Calu3 (cell line): ENCODE measurements at places on chromosomes 4 and X. TPM values are rescaled to one million over a fixed set of nuclear protein-coding genes. Genes with fewer than 3 reads are reported as not detected.

GRCh38 chr4:6200922-6201362 lies 593 bp upstream of the JAKMIP1 start:
- H3K27me3 ChIP-seq = peaks cover 62% of the 10 kb centered on the region
- H3K4me1 ChIP-seq = no peaks in the 10 kb centered on the region
- H3K27ac ChIP-seq = no peak overlapping the region
- H3K4me3 ChIP-seq = peak overlapping the region; percentile 60
- DNase-seq = no peak

Gene LEF1
- total RNA-seq = 0.42 TPM in 1 of 2 replicates, not detected in the other

Gene KCTD8
- total RNA-seq = not detected in 2 replicates

DNA sequence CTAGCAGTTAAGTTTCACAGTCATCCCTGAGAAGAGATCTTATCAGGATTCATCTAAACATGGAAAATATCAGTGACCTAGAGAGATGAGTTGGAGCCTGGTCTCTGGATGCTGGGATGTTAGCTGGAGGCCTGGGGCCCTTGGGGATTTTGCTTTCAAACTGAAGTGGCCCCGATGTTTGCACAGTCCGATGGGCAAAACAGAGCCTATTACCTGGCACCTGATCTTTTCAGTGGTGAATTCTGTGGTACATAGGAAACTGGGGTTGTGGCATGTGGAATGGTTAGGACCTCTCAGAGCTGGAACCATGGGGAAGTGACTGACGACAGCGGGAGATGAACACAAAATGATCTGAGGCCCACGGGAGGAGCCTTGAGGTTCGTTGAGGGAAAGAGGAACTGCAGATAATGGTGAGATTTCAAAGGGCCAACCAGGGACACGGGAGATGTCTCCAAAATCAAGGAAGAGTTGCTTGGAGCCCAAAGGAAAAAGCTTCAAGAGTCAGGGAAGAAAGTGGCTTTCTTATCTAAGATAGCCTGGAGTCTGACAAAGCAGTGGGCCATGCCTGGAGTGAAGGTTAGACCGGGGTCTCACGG lies 17.8 kb upstream of the TENM3 start:
- H3K4me3 ChIP-seq = no peak overlapping the region
- peaks cover 4% of the 10 kb centered on the region for H3K36me3 ChIP-seq
- no peak for DNase-seq
- no peaks in the 10 kb centered on the region for H3K27me3 ChIP-seq
- H3K4me1 ChIP-seq = peaks cover 9% of the 10 kb centered on the region
- no peak overlapping the region for H3K27ac ChIP-seq

- no peak overlapping the region for H3K4me3 ChIP-seq
- H3K4me1 ChIP-seq = no peaks in the 10 kb centered on the region
- no peak overlapping the region for H3K27ac ChIP-seq
- no peaks in the 10 kb centered on the region for H3K27me3 ChIP-seq
Measured at GRCh38 chr4:55445921-55446577, 50.3 kb downstream of the TMEM165 start.

DNA sequence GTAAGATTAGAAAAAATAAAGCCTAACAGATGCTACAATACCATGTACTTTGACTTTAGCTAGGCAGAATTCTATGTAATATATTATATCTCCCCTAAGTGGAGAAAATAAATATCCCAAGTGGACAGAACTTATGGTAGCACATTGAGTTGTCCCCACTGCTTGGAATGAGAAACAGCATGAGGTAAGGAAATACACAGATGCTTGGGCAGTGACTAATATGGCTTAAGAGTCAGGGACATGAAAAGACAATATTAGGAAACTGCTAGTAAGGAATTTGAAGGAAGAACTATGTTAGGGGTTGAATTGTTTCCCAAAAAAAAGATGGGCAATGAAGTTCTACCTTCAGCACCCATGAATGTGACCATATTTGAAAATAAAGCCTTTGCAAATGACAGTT lies 2265.1 kb downstream of the PCDH7 start:
- H3K4me3 ChIP-seq = no peak overlapping the region
- no peaks in the 10 kb centered on the region for H3K4me1 ChIP-seq
- no peaks in the 10 kb centered on the region for H3K36me3 ChIP-seq
- no peaks in the 10 kb centered on the region for H3K27me3 ChIP-seq

Gene VCX3B
- total RNA-seq = not detected in 2 replicates

- no peak for DNase-seq
- H3K36me3 ChIP-seq = no peaks in the 10 kb centered on the region
- no peaks in the 10 kb centered on the region for H3K4me1 ChIP-seq
- no peaks in the 10 kb centered on the region for H3K27me3 ChIP-seq
- H3K27ac ChIP-seq = no peak overlapping the region
Measured at GRCh38 chr4:137685357-137685756, 153.1 kb upstream of the PCDH18 start.

Gene PLAC1
- total RNA-seq = not detected in 2 replicates

GRCh38 chr4:180058691-180059215 lies 2184.4 kb upstream of the TENM3 start:
- no peak overlapping the region for H3K27ac ChIP-seq
- peak; percentile 32 for DNase-seq
- H3K4me3 ChIP-seq = peak overlapping the region; percentile 74

DNA sequence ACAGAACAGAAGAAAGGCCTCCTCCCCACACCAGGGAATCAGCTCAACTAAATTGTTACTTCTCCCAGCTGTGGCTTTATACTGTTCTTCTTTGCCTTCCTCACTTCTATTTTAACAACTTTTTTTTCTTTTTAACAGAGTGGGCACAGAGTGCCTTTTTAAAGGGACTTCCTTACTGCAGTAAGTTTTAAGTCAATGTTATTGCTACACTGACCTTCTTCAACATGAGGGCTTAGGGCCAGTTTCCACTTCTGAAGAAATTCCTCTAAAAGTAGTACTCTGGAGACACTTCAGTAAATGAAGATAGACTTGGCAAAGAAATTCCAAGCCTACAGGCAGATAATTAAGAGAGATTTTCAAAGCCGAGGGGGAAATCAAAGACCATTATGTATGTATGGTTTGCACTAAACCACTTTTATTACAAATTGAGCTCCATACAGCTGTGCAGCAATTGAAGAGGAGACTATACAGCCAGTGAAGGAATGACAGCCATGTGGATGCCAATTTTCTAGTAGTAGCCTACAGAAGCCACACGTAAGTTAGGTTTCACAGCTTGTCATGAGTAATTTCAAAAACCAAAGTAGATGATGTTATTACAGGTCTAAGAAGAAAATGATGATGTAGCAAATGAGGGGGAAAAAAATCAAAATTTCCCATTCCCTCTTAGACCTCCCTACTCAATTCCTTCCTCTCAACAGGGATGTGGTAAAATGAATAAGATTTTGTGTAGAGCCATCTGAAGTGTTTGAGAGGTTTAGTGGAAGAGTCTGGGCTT lies 36.9 kb upstream of the RASGEF1B start:
- no peak overlapping the region for H3K27ac ChIP-seq
- H3K4me3 ChIP-seq = no peak overlapping the region
- H3K27me3 ChIP-seq = no peaks in the 10 kb centered on the region
- H3K4me1 ChIP-seq = no peaks in the 10 kb centered on the region

DNA sequence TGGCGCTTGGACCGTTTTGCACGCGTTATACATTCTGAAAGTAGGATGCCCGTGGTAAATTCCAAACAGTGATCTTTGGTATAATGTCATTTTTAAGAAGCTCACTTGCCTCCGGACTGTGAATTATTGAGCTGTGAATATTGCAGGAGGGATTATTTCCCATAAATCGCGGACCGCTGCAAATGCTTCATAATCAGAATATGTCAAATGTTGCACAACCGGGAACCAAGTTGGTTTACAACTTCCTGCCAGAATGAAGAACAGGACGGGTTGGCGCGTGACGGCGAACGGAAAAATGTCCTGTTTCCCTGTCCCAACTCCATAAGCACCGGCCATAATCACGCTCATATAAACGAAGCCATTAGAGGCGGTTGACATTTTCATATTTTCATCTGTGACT lies 67.6 kb downstream of the SHOX start:
- no peaks in the 10 kb centered on the region for H3K4me1 ChIP-seq
- H3K36me3 ChIP-seq = no peaks in the 10 kb centered on the region
- H3K27ac ChIP-seq = no peak overlapping the region
- H3K4me3 ChIP-seq = no peak overlapping the region

DNA sequence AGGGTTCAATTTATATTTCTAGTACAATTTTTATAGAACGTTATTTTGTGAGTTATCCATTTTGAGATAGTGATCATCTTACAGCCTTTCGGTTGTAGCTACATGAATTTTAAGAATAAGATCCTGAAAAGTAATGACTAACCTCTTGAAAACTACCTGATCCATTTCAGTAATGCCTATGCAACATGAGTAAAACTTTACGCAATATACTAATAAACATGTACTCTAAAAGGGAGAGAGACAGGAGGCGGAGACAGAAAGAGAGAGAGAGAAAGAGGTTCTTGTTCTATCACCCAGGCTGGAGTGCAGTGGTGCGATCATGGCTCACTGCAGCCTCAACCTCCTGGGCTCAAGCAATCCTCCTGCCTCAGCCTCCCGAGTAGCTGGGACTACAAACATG lies 816.1 kb downstream of the CCSER1 start:
- no peak for DNase-seq
- H3K4me1 ChIP-seq = no peaks in the 10 kb centered on the region
- no peaks in the 10 kb centered on the region for H3K27me3 ChIP-seq
- no peak overlapping the region for H3K4me3 ChIP-seq

DNA sequence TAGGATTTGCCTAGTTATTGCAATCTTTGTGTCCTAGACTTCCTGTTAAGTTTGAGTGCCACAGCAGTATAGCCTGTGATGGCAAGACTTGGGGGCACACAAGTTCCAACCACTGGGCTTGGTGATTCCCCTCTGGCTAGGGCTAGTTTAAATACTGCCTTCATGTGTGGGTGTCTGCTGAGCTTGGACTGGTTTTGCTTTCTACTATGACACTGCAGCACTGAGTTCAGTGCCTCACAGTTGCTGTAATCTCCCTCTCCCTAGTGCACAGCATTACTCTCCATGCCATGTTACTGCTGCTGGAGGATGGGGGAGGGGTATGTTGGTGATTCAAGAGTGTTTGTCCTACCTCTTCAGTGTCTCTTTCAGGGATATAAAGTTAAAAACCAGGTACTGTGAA lies 379.6 kb downstream of the IL15 start:
- no peaks in the 10 kb centered on the region for H3K36me3 ChIP-seq
- no peaks in the 10 kb centered on the region for H3K27me3 ChIP-seq
- H3K4me3 ChIP-seq = no peak overlapping the region
- H3K4me1 ChIP-seq = no peaks in the 10 kb centered on the region

GRCh38 chrX:37608156-37608555 lies 36.7 kb downstream of the LANCL3 start:
- H3K36me3 ChIP-seq = no peaks in the 10 kb centered on the region
- no peak for DNase-seq
- H3K27me3 ChIP-seq = no peaks in the 10 kb centered on the region

DNA sequence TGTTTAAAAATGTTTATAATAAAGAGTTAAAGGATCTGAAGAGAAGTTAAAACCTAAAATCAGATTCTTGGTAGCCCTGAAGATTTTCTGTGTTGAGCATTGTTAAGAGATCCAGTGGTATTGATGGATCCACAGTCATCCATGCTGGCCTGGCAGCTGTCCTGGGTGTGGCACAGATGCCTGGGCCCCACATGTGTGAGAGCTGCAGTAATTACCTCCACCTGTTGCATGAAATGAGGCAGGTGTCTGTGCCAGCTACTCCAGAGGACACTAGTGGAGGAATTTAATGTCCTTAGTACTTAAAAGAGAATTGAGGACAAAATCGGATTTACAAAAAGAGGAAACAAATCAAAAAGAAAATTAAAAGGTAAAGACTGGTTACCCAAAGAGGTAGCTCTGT lies 44.0 kb downstream of the MGST2 start:
- no peaks in the 10 kb centered on the region for H3K27me3 ChIP-seq
- no peak for DNase-seq
- no peak overlapping the region for H3K4me3 ChIP-seq
- no peaks in the 10 kb centered on the region for H3K4me1 ChIP-seq

DNA sequence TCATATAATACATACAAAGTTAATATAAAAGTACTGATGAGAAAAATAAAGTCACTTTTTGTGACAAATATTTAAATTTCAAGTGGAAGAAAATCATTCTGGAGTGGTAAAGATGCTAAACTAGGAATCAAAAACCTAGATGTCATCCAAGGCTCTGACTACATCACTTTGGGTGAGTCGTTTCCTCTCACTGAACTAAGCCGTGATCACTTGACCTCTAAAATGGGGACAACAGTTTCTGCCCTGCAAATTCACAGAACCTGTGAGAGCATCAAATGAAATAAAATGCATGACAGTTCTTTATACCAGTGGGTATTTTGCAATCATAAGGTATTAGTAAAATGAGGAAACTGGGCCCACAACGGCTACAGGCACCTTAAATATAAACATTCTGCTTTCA lies 63.8 kb downstream of the PRDM5 start:
- no peak overlapping the region for H3K4me3 ChIP-seq
- no peak for DNase-seq
- H3K27me3 ChIP-seq = no peaks in the 10 kb centered on the region
- H3K36me3 ChIP-seq = no peaks in the 10 kb centered on the region
- H3K4me1 ChIP-seq = no peaks in the 10 kb centered on the region

GRCh38 chrX:118971552-118971951 lies 2.9 kb upstream of the LONRF3 start:
- peaks cover 23% of the 10 kb centered on the region for H3K36me3 ChIP-seq
- no peak overlapping the region for H3K27ac ChIP-seq
- H3K4me1 ChIP-seq = peaks cover 17% of the 10 kb centered on the region
- H3K4me3 ChIP-seq = no peak overlapping the region
- H3K27me3 ChIP-seq = peaks cover 30% of the 10 kb centered on the region
- DNase-seq = no peak

DNA sequence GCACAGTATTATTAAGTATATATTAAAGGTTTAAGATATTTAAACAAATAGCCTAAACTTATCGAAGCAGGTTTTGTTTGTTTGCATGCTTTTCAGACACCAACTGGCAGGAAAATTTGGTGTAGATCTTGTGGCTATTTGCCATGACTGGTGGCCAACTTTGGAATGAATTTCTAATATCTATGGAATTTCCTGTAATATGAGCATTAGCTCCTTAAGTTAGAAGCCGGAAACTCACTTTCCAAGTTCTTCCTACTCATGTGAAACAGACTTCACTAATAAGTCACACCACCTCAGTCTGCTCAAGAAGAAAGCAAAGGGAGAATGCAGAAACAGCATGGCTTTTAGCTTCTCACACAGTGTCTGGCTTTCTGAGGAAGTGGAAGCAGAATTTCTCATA lies 563.9 kb downstream of the GRXCR1 start:
- no peaks in the 10 kb centered on the region for H3K4me1 ChIP-seq
- no peak overlapping the region for H3K27ac ChIP-seq
- H3K36me3 ChIP-seq = no peaks in the 10 kb centered on the region
- H3K27me3 ChIP-seq = no peaks in the 10 kb centered on the region

DNA sequence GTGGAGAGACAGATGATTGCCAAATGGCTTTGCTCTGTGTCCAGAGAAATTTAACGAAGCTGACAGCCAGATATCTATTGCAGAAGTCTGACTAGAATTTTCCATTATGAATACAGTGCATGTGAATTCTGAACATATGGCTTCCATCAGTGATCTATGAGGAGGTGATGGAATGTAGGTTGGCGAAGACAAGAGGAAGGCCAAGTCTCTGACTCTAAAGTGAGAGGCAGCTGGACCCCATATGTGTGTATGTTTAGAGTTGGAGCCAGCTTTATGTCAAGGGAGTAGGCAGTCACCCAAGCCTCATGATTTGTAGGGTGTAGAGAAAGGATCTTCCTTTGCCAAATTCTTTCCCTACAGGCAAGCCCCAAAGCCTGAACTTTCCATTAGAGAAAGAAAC lies 76.2 kb upstream of the TEX13D start:
- no peak overlapping the region for H3K27ac ChIP-seq
- H3K4me3 ChIP-seq = no peak overlapping the region
- no peak for DNase-seq
- no peaks in the 10 kb centered on the region for H3K27me3 ChIP-seq
- no peaks in the 10 kb centered on the region for H3K4me1 ChIP-seq
